ENCODE measurements at places on chromosomes 4 and X.

- no peak for DNase-seq
Measured at GRCh38 chrX:68355629-68355920, 77.7 kb downstream of the OPHN1 start.

DNA sequence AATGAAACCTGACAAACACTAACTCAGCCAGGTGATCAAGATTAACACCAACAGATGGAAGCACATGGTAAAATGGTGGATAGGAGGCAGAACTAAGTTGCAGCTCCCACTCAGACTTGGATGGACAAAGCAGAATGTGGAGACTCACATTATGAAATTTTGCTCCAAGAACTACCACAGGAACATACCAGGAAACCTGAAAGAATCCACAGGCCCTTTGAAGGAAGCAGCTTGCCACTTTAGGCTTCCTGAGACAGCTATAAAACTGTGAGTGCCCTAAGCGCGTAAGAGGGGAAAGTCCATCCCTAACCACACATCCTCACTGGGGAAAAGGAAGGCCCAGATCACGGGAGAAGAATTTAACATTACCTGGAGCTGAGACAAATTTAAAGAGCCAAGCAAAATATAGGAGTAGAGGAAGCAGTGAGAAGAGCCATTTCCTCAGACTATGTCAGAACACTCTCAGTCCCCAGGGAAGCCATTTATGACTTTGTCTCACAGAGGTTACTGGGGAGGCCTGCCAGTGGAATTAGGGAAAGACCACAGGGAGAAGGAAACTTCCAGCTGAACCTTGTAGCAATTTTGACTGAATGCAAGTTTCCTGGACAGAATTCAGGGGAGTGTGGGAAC, 224.5 kb downstream of the TEX13C start:
- no peak for DNase-seq

DNA sequence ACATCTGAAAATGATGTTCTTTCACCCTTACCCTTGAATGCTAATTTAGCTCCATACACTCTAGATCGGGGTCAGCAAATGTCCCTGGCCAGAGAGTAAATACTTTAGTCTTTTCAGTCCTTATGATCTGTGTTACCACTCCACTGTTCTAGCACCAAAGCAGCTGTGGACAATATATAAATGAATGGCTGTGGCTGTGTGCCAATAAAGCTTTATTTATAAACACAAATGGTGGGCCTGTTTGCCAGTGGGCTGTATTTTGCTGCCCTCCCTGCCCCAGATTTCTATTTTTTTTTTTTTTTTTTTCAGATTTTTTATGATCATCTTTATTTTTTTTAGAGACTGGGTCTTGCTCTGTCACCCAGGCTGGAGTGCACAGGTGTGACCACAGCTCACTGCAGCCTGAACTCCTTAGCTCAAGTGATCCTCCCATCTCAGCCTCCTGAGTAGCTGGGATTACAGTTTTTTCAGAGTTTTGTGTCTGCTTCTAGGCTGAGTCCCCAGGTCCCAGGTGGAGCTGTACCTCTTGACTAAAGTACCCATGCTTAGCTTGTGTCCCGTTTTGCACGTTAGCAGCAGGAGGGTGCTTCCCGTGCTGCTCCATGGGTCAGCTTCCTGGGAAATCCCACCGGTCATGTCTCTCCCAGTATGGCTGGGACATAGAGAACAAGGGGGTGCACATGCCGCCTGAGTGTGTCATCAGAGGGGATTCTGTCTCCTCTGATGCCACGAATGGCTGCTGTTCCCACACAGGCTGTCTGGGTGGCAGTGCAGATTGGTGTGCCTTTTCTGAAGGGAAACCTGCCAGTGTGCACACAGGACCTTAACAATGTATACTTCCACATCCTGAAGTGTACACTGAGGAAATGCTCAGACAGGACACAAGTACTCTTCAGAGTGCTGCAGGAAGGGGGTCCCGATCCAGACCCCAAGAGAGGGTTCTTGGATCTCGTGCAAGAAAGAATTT, 16.0 kb upstream of the GRPEL1 start:
- no peak for DNase-seq

DNA sequence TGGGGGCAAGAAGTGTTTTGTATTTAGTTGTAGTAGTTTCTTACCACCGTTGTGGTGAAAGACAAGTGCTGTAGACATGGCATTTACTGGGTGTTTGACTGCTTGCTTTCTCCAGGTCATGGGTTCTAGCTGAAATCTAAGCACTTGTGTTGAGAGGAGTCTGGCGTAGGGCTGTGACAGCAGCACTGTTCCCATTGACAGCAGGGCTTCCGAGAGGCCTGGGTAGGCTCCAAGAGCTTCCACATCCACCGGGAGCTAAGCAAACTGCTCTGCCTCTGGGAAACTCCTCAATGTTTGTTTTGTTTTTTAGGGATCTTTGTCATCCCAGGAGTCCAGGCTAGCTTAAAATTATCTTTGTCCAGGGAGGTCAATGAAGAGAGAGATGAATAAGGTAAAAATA, 44.3 kb downstream of the BMPR1B start:
- DNase-seq, result no peak

DNA sequence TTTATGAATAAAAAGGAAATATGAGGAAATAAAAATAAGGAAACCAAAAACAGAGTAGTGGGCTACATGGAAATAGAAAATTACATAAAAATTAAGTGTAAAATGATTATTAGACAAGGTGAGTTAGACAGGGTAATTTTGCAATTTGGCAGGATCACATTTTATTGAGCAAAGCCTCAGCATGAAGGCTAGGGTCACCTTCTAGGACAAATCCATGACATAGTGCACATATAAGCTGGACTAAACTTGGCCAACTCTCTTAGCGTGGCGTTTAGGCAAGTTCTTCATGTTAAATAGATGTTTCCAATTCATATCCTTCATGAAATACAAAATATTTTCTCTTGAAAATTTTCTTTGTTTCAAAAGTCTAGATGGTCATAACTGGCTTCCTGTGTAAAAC, 25.7 kb upstream of the UGT2B7 start:
- no peak for DNase-seq

GRCh38 chr4:5638976-5639375, 69.4 kb downstream of the EVC2 start:
- no peak for DNase-seq
